GM23248 (cell line): ENCODE measurements at places on chromosomes 1 and 21.
A peak's percentile ranks its signal among the peaks of the same experiment; 100 is the strongest.

DNA sequence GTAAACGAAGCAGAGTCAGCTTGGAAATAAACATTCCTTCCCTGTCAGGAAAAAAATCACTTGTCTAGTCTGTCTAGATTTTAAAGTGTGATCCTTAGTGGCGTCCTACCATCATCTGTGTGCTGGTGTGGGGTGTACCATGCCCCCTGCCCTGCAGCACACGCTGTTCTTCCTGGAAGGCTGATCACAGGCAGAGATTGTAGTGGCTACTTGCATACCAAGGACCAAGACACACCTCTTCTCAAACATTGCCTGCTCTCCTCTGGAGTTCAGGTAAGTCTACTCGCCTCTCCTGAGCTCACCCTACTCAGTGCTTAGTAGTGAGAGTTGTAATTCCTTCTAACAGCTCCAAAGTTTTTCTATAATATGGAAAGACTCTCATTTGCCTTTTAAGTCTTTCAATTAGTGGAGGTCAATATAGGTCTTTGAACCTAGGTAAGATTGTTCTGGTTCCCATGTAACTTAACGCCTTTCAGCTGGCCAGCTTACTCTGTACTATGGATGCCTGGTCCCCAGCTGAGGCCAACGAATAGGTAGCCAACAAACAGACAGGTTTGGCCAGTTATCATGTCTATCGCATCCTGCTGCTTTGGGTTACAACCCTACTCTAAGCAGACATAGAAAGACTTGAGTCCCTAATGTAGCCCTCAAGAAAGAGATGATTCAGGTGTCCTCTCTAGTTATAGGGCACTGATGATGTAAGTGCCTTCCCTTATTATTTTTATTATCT is 55.4 kb downstream of the XCL1 start:
- DNase-seq: no peak

DNA sequence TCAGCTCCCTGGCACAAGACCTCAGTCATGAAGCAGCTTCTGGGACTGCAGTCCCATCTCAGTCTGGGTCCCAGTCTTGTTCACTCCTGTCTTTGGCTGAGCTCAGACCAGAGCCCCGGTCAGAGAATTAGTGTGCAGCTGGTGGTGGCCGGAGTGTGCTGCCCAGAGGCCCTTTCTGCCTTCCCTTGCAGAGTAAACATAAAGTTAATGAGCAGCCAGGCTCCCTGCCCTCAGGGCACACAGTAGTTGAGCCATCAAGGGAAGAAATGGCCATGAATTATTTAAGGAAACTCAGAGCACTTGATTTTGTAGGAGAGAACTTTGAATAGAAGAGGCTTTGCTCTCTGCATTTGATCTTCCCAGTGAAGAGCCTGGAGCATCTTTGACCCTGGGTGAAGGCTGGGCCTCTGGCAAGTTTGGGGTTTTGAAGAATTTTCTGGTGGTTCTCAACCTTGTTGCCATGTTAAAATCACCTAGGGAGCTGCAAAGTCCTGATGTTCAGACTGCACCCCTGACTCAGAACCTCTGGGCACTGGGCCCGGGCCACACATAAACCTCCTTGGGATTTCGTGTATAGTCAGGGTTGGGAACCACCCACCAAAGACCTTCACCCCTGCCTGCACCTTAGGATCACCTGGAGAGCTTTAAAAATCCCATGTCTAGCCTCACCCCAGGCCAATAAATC is 26.4 kb upstream of the SELENON start:
- DNase-seq: peak; percentile 26

GRCh38 chr1:240304466-240304865 is 212.8 kb downstream of the FMN2 start:
- no peak for DNase-seq

GRCh38 chr1:70038025-70038424 is 167.4 kb downstream of the LRRC40 start:
- DNase-seq: no peak

DNA sequence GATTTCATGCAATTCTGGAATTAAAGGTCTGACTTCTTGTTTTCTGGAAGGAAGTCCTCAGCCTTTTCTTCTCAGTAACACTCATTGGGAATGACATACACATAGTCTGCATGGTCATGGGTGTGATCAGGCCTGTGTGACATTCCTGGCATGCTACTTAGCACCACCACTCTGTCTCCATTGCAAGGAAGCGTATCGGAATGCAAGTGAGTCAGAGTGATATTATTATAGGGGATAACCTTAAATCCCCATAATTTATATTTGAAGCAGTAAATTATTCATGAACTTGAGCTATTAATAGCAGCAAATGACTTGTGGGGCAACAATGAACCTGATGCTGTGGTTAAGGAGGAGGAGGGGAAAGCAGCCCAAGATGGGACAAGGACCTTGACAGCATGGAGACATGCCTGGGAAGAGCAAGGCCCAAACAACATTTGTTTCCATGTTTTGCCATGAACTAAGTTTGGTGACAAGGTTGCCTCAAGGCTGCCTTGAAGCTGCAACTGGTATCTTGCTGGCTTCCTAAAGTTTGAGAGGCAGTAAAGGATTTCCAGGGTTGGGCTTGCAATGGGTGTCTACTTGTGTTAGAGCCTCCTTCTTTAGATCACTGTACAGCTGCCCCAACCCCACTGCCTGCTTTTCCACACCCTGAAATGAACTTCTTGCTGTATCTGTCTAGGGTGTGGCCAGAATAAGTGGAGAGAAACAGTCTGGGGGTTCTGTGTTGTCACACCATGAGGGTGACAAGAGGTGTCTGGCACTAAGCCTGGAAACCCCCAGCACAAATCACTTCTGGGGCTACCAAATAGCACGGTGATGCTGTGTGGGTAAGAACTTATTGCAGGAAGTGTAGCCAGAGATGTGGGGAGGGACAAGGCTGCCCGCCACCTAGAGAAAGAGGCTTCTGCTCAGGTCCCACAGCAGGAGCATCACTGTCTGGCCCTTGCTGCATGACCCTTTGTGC is 4.6 kb downstream of the MAB21L3 start:
- DNase-seq: peak; percentile 89

DNA sequence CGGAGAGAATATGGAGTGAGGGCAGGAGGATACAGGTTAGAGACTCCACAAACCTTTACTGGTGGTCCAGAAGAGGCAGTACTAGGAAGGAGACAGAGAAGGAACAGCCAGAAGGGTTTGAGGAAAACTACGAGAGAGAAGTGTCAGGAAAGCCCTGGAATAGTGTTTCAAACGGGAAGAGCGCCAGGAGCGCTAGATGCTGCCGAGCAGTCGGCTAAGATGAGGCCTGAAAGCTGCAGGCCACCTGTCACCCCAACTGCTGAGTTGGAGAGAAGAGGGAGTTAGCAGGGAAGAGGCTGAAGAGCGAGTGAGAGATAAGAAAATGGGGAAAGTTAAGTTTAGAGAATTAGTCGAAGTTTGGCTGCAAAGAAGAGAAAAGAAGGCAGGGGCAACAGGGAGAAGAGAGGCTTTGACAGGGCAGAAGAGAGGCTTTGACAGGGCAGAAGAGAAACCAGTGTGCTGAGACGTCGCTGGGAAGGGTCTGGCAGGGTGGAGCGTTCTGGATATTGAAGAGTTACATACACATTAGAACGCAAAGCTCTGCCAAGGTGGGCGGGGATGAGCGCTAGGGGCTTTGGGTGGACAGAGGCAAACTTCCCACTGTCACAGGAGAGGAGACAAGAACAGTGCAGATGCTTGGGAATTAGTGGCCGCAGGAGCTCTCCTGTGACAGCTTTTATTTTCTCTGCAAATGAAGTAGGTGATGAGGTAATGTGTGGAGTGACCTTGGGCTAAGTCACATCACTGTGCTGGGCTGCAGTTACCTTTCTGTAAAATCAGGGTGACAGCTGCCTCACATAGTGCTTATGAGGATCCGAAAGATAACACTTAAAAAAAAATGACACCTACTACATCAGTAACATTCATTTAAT is 31.2 kb downstream of the PCSK9 start:
- no peak for DNase-seq

- no peak for DNase-seq
Observed at GRCh38 chr1:159175571-159175970, 4.2 kb downstream of the CADM3 start.

- peak; percentile 90 for DNase-seq
Observed at GRCh38 chr1:206685769-206686477, 1.2 kb downstream of the MAPKAPK2 start.

GRCh38 chr1:91830242-91831131 is 55.5 kb downstream of the TGFBR3 start:
- peak; percentile 87 for DNase-seq

- DNase-seq: no peak
Observed at GRCh38 chr1:226482196-226482595, 66.4 kb upstream of the STUM start.

- peak; percentile 56 for DNase-seq
Observed at GRCh38 chr1:150513351-150513791, 2.2 kb upstream of the FALEC start.

GRCh38 chr1:198633675-198634121 is 5.1 kb upstream of the PTPRC start:
- DNase-seq: no peak

DNA sequence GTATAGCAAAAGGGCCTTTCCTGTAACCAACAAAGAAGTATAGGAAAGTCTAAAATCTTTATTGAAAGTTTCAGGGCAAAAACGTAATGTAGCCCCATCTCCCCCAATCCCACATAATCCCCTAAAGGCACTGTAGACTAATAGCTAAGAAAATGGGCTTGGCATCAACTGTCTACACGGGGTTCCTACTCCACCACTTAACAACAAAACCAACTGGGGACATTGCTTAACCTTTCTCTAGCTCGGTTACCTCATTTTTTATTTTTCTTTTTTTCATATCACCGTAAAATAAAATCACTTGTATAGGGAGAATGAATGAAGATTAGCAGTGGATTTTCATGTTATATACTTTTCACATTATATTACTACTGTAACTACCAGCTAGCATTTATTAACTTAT is 12.3 kb downstream of the MACF1 start:
- DNase-seq: no peak

GRCh38 chr1:230495891-230496385 is 69.8 kb upstream of the PGBD5 start:
- DNase-seq: no peak

GRCh38 chr1:22037520-22037919 is 15.0 kb upstream of the CDC42 start:
- no peak for DNase-seq

- no peak for DNase-seq
Observed at GRCh38 chr1:177950506-177950905, 19.4 kb downstream of the SEC16B start.

GRCh38 chr1:226133504-226134123 is 52.9 kb downstream of the ACBD3 start:
- DNase-seq: no peak

DNA sequence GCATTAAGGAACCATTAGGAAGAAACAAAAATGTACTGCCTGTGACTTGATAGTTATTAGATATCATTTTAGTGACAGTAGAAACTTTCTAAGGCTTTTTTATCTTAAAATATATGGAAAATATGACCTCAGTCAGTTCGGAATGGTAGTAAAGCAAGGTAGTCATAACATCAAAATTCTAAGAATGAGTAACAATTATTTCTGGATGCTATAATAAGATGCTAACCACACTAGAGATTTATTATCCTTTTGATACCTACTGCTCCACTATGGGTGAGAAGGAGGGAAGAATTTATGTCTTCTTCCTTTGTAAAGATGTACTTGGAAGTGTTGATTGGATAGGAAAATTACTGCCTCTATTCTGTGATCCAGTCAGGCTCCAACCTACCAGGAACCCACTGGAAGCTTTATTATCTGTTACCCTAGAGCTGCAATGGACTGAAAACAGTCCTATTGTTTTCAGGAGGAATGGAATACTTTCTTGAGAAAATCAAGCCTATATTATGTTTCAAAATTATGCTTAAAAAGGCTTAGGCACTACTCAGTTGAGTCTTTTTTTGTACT is 8.8 kb downstream of the FMN2 start:
- peak; percentile 77 for DNase-seq

DNA sequence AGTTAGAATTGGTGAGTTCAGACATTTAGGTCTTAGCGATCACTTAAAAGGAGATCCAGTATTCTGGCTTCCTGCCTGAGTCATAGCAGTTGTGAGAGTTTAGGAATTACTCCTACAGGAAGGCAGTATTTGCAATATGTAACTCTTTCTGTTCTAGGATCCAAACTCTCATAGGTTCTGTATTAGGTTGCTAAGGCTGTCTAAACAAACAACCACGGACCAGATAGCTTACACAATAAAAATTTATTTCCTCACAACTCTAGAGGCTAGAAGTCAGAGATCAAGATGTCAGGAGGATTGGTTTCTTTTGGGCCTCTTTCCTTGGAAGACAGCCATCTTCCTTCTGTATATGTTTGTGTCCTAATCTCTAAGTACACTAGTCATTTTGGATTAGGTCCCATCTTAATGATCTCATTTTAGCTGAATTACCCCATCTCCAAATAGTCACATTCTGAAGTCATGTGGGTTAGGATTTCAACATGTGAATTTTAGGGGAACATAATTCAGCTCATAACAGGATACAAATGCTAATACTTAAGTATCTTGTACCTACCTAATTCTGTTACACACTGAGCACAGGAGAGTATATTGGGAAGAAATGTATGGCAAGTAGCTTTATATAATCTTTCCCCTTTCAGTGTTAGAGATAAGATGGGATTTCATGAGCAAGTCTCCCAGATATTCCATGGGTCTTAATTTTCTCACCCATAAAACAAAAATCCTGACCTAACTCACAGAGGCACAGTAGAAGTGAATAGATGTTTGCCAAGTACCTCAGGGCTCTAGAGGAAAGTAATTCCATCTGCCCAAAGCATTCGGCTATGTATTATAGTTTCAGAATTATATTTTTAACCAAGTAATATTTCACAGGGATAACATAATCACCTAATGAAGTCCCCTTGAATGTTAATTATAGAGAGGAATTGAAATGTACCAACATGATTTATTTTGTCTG is 144.4 kb downstream of the PTBP2 start:
- peak; percentile 98 for DNase-seq

DNA sequence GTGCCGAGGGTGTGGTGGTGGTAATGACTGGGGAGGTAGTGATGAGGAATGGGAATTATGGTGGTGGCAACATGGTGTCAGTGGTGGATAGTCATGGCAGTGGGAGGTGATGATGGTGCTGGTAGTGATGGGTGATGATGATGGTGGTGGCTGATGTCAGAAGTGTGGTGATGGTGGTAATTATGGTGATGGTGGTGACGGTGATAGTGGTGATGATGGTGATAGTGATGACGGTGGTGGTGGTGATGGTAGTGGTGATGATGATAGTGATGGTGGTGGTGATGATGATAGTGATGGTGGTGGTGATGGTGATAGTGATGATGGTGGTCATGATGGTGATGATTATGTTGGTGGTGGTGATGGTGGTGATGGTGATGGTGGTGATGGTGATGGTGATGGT is 162.8 kb downstream of the NPHP4 start:
- DNase-seq: no peak

DNA sequence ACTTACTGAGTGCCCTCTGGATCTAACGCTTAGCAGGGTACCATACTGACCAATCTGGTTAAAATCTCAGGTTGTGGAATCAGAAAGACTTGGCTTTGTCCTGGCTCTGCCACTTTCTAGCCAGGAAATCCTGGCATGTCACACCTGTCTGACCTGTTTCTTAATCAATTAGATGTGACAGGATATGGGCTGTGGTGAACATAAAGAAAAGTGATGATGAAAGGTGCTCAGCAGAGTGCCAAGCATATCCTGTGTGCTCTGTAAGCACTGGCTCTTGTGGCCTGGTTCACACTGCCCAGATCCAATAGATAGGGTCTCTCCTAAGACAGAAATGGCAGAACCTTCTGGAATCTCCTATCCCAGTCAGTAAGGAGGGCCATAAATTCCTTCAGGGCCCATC is 53.9 kb downstream of the PHC2 start:
- no peak for DNase-seq
